Tibial nerve (tissue), 4 donors: ENCODE measurements at places on chromosomes 6 and 20.

- no peak for DNase-seq
Measured at GRCh38 chr20:4684837-4685413, 36.8 kb upstream of the PRND start.

- DNase-seq, result no peak
Measured at GRCh38 chr6:16576451-16577368, 184.6 kb downstream of the ATXN1 start.

DNA sequence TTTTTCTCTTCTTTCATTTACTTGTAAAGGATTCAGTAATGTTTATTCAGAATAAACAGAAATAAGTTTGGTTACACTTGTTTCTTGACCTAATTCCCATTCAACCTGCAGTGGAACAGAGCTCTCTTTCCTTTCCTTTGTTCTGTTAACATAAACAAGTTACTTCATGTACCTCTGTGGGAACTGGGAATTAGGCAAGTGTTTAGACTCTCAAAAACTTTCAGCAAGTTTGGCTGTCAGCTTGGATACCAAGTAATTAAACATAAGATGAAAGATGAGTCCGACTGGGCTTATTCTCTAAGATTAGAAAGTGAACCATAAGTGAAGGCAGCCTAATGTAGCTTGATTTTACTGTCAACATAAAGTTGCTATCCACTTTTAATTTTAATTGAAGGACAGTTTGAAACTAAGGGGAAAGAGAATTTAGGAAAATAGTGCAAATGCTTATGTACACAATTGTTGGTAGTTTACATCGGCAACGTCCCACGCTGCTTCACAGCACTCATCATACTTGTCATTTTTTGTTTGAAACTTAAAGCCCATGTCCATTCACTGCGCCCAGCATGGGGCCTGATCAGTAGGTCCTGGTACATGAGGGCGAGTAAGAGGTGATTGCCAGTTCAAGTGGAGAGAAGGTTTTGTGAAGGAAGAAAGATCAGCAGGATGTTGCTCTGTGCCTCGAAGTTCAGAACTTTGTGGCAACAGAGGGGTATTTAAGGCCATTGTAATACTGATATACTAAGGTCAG is 113.0 kb downstream of the PLEKHG1 start:
- no peak for DNase-seq

DNA sequence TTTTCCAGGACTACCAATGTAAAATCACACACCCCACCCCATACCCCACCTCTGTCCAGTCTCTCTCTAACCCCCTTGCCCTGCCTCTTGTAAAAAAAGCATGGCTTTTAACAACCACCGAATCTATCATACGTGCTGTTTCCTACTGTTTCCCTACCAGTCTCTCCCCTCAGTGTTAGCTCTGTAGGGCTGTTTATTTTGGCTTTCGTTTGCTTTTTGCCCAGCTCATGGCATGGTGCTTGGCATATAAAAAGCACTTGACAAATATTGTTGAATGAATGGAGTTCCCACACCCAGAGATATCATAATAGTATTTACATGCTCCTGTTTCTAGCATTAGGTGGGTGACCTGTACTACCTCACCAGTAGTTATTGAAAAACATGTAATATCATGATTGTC is 148.2 kb downstream of the OPRM1 start:
- no peak for DNase-seq

DNA sequence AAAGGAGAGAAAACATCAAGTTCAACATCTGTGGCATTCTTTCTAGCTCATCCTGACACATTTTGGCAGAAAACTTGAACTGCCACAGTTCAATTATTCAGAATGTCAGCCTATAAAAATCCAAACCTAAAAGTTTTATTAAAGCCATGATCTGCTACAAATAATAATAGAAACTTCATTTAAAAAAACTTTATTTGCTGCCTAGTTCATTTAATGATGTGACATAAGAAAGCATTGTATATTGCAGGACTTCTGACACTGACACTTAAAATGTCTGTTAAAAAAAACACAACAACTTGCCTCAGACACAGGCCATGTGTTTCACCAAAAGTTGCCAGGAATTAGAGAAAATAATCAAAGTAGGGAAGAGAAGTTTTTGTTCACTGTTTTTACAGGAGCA is 88.3 kb upstream of the HTR1E start:
- no peak for DNase-seq

DNA sequence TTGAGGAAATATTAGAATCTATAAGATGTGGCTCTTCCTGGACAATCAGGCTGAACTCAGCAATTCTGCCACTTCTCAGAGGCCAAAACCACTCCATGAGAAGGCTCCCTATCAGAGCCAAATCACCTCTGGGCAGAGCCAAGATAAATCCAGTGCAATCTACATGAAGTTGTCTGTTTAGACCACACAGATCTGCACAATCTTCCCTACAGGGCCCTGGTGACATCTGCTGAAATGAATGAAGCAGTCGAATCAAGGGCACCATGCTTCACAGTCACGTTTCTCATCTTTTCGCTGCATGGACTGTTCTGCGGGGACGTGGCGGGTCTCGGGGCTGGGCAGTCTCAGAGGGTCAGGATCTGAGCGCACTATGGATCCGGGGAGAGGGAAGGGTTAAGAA is 60.1 kb upstream of the CD93 start:
- DNase-seq, result no peak

- no peak for DNase-seq
Measured at GRCh38 chr20:13745784-13746183, 38.9 kb downstream of the ESF1 start.

DNA sequence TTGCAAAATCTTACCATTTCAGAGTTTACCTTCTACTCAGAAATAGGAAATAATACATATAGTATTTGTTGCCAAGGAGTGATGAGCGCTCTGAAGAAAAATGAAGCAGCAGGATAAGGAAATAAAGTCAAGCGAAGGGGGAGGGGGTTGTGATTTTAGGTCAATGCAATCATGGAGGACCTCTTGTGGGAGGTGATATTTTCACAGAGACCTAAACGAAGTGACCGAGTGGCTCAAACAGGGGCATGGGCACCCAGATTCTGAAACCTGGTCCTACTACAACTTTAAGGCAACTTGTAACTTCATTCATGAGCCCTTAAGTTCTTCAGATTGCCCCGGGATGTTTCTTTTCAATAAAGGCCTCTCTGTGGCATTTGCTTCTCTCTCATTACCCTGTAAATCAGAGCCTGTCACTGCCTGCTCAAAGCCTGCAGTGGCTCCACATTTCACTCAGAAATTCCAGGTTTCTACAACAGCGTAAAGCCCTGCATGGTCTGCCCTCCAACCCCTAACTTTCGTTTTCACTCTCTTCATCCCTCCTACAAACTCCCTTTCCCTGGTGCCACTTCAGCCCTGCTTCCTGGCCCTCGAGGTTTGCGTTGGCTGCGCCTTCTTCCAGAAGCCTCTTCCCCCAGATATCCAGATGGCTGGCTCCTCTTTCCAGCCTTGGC is 162.7 kb downstream of the TBC1D7 start:
- DNase-seq, result no peak

GRCh38 chr6:17771609-17772008 is 64.9 kb upstream of the NUP153 start:
- no peak for DNase-seq

DNA sequence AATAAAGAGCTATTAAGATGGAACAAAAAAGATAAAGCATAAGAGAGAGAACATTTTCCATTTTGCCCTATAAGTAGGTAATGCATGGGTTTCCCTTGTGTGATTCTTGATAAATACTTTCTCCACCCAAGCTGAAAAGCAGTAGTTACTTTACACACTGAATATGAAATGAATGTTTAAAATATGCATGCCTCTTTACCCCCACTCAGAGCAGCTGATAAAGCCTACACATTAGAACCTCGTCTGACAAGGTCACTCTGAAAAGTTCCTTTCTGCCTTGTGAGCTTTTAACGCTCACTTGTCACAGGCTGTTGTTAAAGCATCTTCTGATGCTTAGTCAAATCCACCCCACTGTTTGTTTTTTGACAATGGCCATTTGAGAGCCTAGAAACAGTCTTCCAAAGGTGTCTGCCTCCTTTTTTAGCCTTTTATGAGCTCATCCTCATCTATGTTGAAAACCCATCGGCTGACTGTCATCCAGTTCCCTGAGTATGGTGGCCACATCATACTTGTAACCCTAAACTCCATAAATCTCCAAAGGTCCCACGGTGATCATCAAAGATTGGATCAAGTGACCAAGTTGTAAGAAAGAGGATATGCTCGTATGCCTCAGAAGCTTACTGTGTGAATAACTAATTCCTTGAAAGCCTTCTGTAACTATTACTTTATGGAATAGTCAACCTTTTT is 102.8 kb downstream of the ATXN1 start:
- DNase-seq, result no peak

DNA sequence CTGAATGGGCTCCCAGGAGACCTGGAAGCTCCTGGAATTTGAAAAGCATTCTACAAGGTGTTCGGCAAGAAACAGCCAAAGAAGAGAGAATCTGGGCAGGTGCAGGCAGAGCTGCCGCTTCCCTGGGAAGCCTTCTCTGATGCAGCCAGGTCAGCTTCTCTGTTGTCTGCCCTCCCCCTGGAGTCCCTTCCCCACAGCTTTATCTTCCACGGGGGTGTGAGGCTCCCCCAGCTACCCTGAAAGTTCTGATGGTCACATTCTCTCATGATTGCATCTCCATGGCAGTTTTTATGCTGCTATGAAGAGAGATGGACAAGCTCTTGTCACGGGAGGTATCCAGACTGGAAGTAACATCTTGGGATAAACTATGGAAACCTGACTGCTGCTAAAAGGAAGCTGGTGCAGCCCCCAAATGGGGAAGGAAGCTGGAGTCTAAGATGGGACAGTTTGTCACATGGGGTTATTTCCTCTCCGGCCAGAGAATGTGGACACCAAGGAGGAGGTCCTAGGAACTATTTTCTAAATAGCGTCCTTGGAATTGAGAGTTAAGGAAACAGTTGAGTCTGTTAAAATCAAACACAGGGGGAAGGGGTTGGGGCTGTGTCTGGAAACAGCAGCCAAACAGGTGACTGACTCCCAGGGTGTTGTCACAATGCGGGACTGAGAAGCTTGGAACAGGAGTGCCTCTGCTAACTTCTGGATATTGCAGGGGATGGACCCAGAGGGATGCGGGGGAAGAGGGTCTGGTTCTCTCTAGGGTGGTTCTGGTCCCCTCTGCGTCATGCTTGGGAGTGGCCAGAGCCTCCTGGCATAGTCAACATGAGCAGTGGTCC is 91.1 kb downstream of the ASXL1 start:
- no peak for DNase-seq

DNA sequence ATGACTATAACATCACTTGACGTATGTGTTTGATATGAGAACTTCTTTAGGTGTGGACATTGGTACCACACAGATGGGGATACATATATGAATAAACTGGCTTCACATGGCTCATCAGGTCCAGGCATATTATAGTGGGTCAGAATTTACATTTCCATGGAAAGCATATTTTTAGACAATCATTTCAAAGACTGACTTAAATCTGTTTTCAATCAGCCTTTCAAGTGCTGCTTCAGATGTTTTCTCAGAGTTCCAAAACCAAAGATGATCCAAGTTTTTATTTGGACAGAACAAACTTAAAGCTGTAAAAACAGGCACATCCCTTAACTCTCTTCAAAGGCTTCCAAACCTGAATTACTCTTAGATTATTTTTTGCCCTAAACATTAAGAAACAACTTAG is 88.1 kb downstream of the PRSS35 start:
- no peak for DNase-seq

DNA sequence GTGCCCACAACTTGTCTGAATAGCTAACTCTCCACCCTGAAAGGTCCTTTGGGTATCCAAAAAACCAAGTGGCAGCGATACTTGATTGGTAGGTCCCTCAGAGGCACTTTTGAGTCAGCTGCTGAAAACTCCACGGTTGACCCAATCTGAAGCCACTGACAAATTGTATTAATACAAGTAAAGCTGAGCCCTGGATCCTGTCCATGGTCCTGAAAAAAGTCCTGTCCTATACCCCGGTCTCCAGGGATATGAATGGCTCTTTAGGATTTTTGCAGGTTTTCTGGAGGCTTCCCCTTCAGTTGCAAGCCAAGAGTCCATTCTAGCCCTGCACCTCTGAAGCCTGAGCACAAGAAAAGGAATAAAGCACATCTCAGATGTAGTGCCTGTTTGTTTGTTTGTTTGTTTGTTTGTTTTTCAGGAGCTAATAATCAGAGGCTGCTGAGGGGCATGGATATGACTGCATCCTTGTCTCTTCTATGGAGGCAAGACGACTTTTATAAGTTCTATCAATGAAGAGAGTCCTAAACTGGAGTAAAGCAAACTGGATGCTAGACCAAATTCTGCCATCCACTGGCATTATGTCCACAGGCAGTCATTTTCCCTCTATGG is 1.7 kb upstream of the SLC12A5 start:
- no peak for DNase-seq

DNA sequence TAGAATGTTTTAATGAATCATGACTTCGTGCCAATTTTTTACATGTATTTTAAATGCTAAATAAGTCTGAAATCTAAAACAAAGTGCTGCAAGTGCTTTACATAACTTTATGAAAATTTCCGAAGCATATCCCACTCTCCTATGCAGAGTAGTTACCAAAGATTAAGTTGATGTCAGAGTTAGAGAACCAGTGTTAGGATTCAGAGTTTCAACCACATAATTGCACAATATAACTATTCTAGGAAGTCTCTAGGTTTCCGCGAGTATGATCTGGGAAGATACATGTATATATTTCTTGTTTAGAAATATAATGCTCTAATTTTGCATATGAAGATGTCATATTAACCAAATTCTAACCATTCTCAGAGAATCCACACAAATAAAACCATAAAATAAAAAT is 74.8 kb downstream of the ASCC3 start:
- no peak for DNase-seq

- no peak for DNase-seq
Measured at GRCh38 chr6:16274483-16274882, 36.1 kb downstream of the GMPR start.

GRCh38 chr6:134983823-134984222 is 33.9 kb upstream of the ALDH8A1 start:
- DNase-seq, result no peak

DNA sequence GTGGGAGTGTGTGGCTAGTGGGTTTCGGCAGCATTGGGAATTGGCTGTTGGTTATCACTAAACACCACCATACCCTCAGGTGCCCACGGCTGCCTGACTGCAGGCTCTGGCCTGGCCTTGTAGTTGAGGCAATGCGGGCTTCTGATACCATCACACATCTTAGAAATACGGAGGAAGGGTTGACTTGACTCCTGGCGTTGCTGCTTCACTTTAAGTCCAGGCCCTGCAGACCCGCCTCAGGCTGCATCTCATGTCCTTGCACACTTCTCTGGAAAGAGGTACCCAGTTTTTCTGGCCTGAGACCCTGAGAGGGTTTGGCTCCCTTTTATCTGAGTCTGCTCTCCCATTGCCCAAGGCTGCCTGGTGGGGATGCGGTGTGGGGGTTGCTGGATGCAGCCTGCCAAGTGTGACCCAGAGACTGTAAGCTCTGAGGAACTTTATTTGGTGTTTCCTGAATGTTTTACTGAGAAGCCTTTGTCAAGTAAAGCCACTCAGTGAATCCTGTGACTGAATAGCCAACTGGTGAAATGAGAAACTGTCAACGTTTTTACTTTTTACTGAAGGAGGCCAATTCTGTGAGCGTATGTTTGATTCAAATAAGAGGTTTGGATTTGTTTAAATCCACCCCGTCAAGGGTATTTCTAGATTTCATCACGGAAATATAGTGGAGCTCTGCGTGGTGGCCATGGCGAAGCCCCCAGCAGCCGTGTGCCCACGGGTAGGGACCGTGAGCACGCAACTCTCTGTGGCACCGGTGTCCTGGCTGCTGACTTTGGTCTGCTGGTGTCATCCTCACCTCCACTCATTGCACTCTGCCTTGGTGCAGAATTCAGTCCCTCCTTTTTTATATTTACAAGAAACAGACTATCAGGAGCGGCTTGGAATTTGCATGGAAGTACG is 160.1 kb downstream of the DTNBP1 start:
- no peak for DNase-seq

GRCh38 chr6:29679962-29680361 is 990 bp downstream of the ZFP57 start:
- DNase-seq, result no peak

GRCh38 chr6:128162423-128162822 is 261.6 kb upstream of the THEMIS start:
- DNase-seq, result no peak
